SIG-M5 (cell line): ENCODE measurements at places on chromosomes 11 and 22.

DNA sequence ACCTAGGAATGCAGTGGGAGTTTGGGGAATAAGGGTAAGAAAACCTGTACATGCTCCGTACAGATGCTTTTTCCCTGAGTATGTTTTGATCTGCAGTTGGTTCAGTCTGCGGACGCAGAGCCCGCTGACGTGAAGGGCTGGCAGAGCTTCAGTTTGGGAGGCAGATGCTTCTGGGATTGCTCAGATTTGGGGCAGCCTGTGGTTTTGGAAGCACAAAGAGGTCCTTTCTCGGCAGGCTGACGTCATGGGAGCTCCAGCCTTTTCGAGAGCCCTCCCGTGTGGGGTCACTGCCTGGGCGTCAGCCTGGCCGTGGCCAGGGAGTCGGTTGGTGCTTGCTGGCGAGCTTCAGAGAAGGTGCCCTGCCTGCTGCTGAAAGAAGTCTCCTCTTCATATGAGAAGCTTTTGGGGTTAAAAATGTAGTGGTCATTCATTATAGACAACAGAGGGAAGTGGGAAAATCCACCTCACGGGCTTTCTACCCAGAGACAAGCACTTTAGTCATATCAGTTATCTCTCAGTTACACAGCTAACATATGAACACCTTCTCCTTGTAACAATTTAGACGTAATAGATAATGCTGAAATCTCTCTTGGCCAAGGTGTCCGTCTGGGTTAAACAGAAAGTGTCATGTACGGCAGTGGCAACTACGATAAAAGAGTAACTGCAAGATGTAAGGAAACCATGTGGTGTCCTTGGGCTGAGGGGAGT is 26.8 kb downstream of the TPCN2 start:
- no peak for DNase-seq

GRCh38 chr11:65555693-65556231 is 2.4 kb downstream of the LTBP3 start:
- no peak for DNase-seq

DNA sequence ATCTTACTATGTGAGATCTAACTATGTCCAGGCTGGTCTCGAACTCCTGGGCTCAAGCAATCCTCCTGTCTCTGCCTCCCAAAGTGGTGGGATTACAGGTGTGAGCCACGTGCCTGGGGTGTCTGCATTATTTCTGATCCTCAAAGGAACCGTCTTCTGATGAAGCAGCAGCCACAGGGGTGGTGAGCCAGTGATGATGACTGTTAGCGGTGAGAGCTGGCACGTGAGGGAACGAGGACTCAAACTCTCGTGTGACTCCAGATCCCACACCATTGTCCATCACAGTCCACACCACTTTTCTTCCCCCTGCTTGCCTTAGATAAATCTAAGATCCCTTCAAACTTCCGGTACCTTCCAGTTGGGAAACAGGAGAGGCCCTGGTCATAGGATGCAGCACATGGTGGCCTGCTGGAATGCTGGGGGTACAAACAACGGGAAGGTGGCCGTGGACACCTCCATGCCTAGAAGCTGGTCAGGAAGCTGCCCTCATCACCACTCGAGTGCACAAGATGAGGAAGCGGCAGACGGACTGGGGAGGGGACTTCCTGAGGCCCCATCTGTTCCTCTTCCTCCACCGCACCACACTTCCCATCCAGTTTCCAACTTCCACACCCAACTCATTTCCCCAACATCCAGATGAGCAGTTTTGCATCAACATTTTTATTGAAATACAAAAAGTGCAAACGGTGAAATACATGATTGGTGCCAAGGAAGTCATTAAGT is 23.8 kb downstream of the ARHGAP1 start:
- DNase-seq = no peak

- DNase-seq = no peak
Measured at GRCh38 chr11:109775686-109776085, 317.5 kb upstream of the ZC3H12C start.

DNA sequence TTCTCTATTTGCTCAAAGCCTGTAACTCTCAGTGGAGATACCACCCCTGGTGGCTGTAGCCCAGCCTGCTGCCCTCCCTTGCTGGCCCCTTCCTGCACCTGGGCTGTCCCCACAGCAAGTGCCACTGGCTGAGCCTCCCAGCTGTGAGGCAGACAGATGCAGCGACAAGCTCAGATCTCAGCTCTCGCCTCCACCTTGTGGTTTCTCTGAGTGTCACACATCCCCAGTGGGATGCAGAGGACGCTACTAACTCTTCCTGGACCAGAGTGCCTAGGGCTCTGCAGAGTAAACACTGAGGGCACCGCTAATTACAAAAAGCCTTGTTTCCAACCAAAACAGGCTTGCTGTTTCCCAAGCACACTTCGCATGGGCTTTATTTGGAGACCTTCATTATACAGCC is 8.9 kb downstream of the YPEL1 start:
- no peak for DNase-seq

- no peak for DNase-seq
Measured at GRCh38 chr11:132349811-132350733, 979.7 kb downstream of the NTM start.
